ENCODE measurements at places on chromosomes 6 and 20. TPM values are rescaled to one million over a fixed set of nuclear protein-coding genes. Genes with fewer than 3 reads are reported as not detected.

Gene TNFAIP3
- total RNA-seq: 4.7 TPM

Gene ENPP1
- total RNA-seq: 1.2 TPM

Gene LY86
- total RNA-seq: not detected

Gene HTR1B
- not detected for total RNA-seq

Gene PRIM2
- 5.7 TPM for total RNA-seq

Gene HTR1E
- not detected for total RNA-seq

Gene PTGIS
- total RNA-seq: 33.8 TPM

Gene FAM83B
- total RNA-seq: not detected

Gene CASS4
- total RNA-seq: 4.0 TPM

Gene FILIP1
- 1.1 TPM for total RNA-seq

Gene GTPBP2
- total RNA-seq: 16.6 TPM

Gene HNF4A
- not detected for total RNA-seq

Gene LAMA4
- total RNA-seq: 638 TPM

Gene DEFB123
- total RNA-seq: not detected

Gene TAP2
- total RNA-seq: 14.5 TPM

Gene BPIFB3
- not detected for total RNA-seq

Gene ELMO2
- total RNA-seq: 26.6 TPM

Gene ZNF831
- total RNA-seq: not detected

Gene PDYN
- total RNA-seq: not detected

Gene ABCF1
- total RNA-seq: 43.1 TPM

Gene PLCB4
- 0.29 TPM for total RNA-seq

Gene TNFRSF6B
- total RNA-seq: 3.1 TPM

Gene POM121L2
- not detected for total RNA-seq

Gene RSPO3
- total RNA-seq: 0.50 TPM

Gene TCP11
- 0.39 TPM for total RNA-seq

Gene DOK5
- total RNA-seq: 15.8 TPM

Gene SIRPA
- total RNA-seq: 21.4 TPM

Gene CST2
- not detected for total RNA-seq

Gene ZNF341
- 1.4 TPM for total RNA-seq

Gene GFRAL
- not detected for total RNA-seq

Gene CST8
- total RNA-seq: not detected

Measured in cardiac ventricle fibroblast (primary cell).